ENCODE measurements at places on chromosomes 6 and 20. TPM values are rescaled to one million over a fixed set of nuclear protein-coding genes. Genes with fewer than 3 reads are reported as not detected.

GRCh38 chr6:151763938-151764680 is 43.4 kb upstream of the ESR1 start:
- no peak for DNase-seq

GRCh38 chr20:41357424-41358163 is 9.0 kb downstream of the EMILIN3 start:
- DNase-seq = no peak

DNA sequence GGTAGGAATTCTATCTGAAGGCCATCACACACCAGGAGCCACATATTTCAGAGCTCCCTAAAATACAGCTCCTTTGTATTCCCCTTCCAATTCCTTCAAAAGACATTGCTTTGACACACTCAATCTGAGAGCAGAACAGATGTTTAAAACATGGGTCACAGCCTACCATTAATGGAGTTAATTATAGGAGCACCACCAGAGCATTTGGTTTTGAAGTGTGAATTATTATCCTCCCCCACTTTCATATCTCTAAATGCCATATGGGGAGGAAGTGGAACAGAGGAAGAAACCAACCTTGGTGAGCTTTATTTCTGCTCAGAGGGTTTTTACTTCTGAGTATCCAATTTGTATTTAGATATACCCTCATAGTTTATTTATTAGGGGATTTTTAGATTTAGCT is 50.7 kb upstream of the TNFRSF21 start:
- no peak for DNase-seq

- no peak for DNase-seq
These were observed 1581.8 kb downstream of the HACE1 start for GRCh38 chr6:103277936-103278335.

DNA sequence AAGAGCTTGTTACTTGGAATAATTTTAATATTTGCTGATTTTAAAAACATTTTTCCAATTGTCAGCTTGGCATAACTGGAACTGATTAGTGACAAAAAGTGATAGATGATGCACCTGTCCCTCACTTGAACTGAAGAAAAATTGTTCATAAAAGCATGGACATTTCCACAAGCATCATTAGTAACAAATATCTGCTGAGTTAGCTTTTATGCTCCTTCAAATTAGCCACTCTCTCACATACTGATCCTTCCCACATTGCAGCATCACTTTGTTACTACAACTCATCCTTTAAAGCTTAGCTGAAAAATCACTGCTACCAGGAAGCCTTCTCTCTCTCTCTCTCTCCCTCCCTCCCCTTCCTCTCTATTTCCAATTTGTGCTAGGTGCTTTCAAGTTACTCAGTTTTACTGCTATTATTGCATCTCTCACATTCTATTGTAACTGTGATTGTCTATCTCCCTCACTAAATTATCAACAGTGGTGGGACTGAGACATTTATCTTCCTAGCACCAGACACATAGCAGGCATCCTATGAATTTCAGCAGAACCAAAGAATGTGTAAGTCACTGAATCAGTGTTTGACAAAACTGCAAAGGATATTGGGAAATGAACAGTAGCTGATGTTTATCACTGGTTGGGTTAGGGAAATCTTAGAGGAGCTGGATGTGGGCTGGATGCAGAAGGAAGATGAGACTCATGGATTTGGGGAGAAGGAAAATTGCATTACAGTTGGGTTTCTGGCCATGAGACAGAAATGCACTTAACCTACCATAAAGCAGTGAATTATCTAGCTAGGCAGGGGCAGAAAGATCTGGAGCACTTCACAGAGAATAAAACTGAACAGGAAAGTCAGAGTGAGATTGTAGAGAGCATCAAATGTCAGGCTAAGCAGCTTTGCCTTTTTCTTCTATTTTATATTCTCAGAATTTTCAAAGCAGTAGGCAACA is 128.4 kb upstream of the PLN start:
- no peak for DNase-seq

GRCh38 chr20:46898423-46898822 is 3.8 kb downstream of the EYA2 start:
- DNase-seq = no peak

DNA sequence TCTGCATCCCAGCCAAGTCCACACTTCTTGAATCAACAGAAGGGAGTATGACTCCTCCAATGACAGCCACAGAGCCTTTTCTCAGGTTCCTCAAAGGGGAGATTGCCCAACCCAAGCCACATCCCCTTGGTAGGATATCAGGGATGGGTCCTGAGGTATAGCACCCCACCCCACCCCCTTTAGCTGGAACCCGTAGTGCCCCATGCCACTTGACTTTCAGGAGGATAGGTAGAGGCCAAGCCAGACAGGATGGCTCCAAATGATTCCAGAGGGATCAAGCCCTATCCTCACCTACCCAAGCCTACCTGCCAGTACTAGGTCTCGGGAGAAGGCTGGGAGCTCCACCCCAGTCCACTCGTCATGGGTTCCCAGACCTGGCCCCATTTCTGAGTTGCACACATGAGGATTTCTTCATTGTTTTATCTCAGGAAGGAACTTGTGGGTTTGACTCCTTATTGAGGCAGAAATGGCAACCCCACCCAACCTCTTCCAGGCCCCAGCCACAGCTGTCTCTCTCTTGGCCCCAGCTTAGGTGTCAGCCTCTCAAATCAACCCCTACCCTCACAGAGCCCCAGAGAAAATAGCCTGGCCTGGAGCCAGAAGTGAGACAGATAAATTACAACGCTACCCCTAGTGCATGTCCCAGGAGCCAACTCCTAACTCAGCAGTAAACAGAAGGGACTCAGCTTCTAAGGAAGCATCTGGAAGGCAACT is 3.6 kb downstream of the CCND3 start:
- peak; percentile 34 for DNase-seq

- no peak for DNase-seq
These were observed 56.4 kb downstream of the ZMYND8 start for GRCh38 chr20:47300071-47300470.

DNA sequence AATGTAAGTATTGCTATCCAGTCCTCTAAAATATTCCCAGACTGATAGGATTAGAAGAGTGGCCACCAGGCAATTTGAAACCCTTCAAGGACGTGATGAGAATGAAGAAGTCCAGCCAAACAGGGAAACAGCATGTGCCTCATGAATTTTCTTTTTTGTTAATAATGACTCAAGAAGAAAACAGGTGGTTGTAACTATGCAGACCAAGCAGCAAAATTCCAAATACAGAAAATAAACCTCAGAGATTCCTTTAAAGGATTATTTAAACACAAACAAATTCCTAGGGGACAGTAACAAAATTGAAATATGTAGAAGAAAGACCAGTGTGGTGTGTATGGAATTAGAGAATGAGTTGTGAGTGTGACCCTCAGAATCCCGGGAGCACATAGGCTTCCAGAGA is 239.2 kb downstream of the KCNQ5 start:
- no peak for DNase-seq

- no peak for DNase-seq
These were observed 28.1 kb upstream of the PNPLA1 start for GRCh38 chr6:36241728-36242127.

DNA sequence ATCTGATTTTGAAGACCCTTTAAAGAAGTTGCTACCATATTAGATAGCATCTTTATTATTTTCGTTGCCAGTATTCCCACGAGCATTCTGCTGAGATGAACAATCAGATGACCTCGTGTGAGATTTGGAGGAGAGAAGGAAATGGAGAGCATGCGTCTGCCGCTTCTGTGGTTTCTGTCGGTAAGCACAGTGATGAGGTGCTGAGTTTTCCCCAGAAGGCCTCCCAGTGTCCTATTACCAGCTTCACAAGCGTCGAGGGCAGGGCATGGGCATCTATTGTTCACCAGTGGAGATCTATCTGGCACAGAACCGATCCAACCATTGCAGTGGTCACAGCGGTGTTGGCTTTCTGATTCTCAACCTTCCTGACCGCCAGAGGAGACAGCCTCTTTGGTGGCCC is 29.4 kb downstream of the TRAF3IP2 start:
- DNase-seq = no peak

DNA sequence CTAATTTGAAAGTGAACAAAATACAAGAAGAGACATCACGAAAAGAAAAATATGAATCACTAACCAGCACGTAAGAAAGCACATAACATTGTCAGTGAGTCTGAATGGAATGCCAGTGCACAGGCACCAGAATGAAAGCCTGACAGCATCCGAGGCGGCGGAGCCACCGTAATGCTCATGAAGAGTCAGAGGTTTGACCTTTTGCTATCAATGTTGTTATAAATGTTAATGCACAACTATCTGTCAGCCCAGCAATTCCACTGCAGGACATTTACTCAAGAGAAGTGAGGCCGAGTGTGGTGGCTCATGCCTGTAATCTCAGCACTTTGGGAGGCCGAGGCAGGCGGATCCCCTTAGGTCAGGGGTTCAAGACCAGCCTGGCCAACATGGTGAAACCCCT is 562.1 kb downstream of the PRKN start:
- no peak for DNase-seq

DNA sequence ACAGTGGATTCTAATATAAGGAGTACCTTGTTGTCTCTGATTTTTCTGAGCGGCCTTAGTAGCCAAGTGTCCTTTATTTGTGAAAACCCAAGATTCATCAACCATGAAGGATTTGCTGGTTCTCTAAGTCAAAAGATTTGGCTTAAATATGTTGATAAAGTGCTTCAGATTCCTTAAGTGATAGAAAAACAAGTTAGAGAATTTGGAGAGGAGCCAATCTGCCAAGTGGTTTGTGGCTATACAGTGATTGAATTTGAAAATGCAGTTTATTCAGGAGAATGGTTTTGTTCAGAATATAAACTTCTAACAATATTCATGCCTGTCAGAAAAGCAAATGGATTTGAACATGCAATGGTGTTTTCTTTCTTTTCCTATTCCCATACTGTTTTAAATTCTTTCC is 54.8 kb downstream of the CAP2 start:
- no peak for DNase-seq

GRCh38 chr6:138659998-138660397 is 113.6 kb upstream of the CCDC28A start:
- no peak for DNase-seq

GRCh38 chr6:107821591-107821990 is 2.5 kb downstream of the SCML4 start:
- DNase-seq = no peak

GRCh38 chr20:5886788-5887187 is 63.5 kb downstream of the TRMT6 start:
- DNase-seq = no peak

- DNase-seq = no peak
These were observed 70.4 kb downstream of the COL12A1 start for GRCh38 chr6:75135450-75135849.

- DNase-seq = no peak
These were observed 12.5 kb upstream of the RANBP9 start for GRCh38 chr6:13724182-13724581.

GRCh38 chr6:52213127-52213526 is 27.0 kb downstream of the IL17A start:
- no peak for DNase-seq

DNA sequence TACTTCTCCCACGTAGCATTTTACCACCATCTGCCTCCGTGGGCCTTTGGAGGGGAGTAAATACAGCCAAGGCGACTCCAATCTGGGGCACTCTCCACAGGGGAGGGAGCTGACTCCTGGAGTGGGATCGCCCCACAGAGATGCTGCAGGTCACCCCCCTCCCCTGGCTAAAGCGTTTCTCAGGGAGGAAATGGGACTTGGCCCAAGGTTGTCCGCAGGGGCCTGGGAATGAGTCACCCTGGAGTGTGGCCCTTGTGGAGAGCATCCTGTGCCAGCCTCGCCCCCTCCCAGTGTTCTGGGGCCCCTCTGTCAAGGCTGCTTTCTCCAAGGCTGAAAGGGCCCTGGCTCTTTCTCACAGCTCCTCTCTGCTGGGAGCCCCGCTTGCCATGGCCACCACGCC is 84.5 kb upstream of the QKI start:
- DNase-seq = no peak

DNA sequence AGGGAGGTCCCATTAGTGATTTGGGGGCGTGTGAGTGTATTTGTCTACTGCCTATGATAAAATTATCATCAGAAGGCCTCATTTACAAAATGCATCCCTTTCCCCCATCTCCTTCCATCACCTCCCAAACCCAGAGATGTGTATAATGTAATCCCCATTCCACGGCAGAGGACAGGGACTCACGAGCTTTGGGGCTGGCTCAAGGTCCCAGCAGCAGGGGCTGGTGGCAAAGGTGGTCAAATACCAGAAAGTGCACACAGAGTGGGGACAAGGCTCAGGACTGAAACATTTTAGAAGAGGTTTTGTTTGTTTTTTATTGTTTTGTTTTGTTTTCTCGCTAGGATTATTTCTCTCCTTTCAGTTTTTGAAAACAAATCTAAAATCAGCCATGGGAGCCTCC is 68.5 kb upstream of the TOP1 start:
- DNase-seq = no peak

- no peak for DNase-seq
These were observed 4.0 kb downstream of the LRRC73 start for GRCh38 chr6:43506171-43506570.

DNA sequence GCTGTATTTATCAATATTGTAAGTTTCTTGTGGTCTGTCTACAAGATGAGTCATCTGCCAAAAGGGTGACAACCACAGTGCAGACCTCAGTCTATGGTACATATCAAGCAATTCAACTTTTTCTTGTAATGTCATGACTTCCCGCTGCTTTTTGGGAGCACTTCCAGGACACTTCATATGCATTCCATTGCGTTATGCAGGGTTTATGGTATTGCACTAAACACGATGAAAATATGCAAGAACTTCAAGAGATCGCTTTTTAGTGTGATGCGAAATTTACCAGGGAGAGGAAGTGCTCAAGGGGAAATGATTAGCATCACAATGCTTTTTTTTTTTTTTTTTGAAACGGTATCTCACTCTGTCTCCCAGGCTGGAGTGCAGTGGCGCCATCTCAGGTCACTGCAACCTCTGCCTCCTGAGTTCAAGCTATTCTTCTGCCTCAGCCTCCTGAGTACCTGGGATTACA is 166.5 kb downstream of the TFAP2A start:
- no peak for DNase-seq

DNMT3B gene
- polyA plus RNA-seq = 0.22 TPM

SPATS1 gene
- polyA plus RNA-seq = not detected

EHMT2 gene
- polyA plus RNA-seq = 51.6 TPM

LAMP5 gene
- not detected for polyA plus RNA-seq

PDE10A gene
- not detected for polyA plus RNA-seq

SCAF8 gene
- polyA plus RNA-seq = 16.2 TPM

MOG gene
- not detected for polyA plus RNA-seq

ELOVL2 gene
- polyA plus RNA-seq = not detected

TGIF2 gene
- 24.6 TPM for polyA plus RNA-seq

IL20RA gene
- polyA plus RNA-seq = not detected

MAFB gene
- polyA plus RNA-seq = not detected

NKX2-2 gene
- not detected for polyA plus RNA-seq

ADAM33 gene
- polyA plus RNA-seq = not detected

PROKR2 gene
- polyA plus RNA-seq = 0.94 TPM
